ENCODE measurements at places on chromosomes 3 and 15.
A peak's percentile ranks its signal among the peaks of the same experiment; 100 is the strongest.

DNA sequence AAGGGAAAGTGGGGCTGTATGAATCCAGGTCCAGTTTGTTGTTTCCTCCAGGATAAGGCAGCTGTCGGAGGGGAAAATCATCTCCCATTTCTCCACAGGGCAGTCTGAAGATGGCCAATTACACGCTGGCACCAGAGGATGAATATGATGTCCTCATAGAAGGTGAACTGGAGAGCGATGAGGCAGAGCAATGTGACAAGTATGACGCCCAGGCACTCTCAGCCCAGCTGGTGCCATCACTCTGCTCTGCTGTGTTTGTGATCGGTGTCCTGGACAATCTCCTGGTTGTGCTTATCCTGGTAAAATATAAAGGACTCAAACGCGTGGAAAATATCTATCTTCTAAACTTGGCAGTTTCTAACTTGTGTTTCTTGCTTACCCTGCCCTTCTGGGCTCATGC is 911 bp downstream of the CCRL2 start:
- DNase-seq = no peak

DNA sequence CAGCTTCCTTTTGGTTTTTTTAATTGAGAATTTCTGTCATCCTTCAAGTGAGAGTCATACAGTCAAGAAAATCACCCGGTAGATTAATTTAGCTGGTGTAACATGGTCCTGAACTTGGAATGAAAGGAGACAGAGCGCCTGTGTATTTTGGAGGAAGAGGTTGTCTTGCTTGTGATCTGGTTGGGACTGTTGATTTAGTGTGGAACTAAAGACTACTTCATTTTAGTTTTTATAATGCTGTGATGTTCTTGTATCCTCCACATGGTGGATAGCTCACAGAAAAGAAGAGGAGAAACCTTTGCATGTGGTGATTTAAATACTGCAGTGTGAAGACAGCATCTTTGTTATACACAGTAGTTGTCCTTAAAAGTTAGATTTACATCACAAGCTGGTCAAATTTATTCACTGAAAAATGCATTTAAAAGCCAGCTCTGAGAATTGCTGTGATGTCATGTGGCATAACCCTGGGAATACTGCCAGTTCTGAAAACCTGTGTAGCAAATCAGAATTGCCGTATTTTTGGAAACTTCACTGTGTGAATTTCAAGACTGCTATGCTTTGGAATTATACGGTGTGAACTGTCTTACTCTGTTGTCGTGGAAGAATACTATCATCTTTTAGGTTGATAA is 268.5 kb downstream of the PTPRG start:
- no peak for DNase-seq

- no peak for DNase-seq
Measured at GRCh38 chr3:57856675-57857074, 100.6 kb downstream of the SLMAP start.

DNA sequence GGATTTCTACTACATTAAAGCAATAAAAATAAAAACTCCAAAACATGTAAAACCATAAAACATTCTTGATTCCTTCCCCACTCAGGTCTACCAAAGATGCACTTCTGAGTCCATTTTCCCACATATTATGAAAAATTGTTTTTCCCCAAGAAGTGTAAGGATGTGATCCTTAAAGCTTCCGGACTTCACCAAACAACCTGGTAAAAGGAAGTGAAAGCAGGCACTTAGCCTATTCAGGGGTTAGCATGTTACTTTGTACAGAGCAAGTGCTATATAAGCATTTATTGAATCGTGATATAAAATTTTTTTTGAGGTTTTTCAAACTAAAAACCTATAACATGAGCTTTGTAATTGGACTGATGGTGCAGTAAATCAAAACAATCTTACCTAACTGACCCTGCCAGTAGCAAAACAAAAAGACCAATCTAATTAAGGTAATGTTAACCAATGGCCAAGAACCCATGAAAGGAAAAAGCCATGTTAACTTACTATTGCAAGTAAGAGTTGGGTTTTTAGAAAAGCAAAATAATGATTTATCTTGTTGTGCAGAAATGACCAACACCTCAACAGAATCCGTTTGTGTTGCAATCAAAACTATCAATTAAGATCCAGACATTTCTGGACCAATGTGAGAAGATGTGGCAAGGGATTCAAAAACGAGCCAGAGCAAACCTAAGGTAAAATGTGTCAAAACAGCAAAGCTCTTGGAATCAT is 1.8 kb downstream of the SETD2 start:
- no peak for DNase-seq

DNA sequence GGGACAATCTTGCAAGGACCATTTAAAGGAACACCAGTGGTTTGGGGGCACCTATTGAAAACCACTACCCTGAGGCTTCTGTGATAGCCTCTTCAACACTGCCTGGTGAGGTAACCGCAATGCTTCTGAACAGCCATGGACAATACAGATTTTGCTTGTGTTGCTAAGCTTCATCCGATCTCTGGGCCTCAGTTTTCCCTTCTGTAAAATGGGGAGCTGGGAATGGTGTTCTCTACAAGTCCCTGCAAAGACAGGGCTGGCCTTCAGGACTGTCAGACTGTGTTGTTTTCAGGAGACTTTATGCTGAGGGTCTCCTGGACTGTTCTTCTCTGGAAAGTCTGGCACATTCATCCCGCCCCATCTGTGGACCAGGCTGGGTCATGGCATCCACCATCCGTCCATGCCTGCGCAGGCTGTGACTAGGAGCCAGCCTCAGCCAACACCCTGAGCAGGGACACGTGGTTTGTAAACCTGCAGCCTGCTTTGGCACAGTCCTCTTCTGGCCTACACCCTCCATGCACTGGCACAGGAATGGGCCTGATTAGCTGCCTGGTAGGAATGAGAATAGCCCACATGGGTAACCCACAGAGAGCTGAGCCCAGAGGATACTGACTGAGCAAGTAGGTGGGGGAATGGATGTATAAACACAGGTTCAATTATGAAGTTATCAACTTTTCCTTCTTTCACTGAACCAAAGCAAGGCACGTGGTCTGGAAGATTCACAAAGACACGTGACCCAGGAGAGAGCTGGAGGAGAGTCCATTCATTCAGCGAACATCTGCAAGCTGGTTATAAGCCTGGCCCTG is 55.3 kb downstream of the ROPN1B start:
- no peak for DNase-seq

- no peak for DNase-seq
Measured at GRCh38 chr3:109852283-109852682, 514.9 kb upstream of the DPPA4 start.

- no peak for DNase-seq
Measured at GRCh38 chr15:94877833-94878232, 646.5 kb downstream of the MCTP2 start.

GRCh38 chr3:72196377-72196929 is 411.5 kb upstream of the PROK2 start:
- no peak for DNase-seq

- DNase-seq = no peak
Measured at GRCh38 chr15:52180196-52180835, 10.9 kb downstream of the GNB5 start.

DNA sequence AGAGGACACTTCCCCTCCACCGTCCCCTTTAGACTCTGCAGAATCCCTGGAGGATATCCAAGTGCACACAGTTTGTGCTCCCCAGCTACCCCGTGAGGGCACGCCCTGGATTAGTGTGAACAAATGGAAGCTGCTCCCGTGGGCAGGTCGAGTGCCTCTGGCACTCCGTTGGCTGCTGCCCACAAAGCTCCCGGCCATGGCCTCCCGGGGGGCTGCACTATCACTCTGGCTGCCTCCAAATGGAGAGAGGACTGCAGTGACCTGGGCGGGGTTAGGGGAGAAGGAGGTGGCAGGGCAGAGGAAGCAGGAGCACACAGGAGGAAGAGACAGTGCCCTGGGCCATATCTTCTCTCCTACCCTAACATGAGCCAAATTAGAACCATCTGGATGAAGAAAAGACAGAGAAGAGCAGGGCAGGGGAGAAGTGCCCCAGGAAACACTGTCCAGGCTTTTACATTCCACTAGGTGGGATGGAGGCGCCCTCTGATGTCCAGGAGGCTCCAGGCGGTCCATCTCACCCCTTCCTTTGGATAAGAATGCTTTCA is 29.4 kb upstream of the ACAD9 start:
- DNase-seq = no peak

- no peak for DNase-seq
Measured at GRCh38 chr3:133855772-133856171, 39.9 kb downstream of the RAB6B start.

DNA sequence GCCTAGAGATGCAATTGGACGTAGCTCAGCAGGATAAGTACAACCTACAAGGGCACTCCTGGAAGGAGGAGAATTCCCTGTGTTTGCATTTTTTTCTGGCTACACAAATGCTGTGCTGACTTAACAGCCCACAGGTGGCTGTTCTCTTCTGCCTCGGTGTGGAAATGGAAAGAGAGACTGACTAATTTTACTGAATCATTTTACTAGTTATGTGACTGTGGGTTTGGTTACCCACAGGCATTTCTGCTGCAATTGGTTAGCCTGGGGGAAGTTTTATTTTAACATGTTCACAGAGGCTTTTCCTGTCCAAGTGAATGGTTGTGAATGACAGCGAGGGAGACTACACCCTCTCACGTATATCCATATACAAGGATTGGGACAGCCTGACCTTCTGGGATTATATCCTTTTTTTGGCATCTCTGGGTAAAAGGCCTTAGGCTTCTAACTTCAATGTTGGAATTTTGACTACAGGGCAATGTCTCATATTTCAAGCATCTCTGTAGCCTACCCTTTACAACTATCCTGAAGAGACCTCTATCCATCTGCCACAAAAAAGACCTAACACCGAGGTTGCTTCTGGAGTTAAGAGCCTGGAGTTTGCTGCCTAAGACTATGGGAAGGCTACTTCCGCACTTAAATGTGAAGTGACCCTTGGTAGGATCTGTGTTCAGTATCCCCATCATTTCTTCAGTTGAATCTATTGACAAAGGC is 67.2 kb upstream of the TP63 start:
- peak; percentile 2 for DNase-seq

- DNase-seq = no peak
Measured at GRCh38 chr3:134035836-134036235, 6.1 kb upstream of the SLCO2A1 start.

- peak; percentile 23 for DNase-seq
Measured at GRCh38 chr3:106176734-106177133, 307.9 kb upstream of the CBLB start.

DNA sequence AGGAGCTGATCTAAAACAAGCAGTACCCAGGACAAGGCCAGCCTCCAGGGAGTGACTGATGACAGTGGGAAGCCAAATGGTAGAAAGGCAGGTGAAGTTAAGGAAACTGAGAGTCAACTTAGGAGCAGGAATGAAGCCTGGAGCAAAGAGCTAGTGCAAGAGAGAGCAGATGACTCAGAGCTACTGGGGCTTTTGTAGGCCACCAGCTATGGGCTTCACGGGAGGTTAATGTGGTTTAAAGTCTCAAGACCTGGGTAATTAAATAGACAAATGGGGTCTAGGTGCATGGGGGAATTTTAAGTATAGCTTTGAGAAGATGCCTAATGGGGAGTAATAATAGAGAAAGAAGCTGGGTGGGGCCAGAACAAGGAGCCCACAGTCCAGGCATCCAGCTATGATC is 3.1 kb downstream of the CD86 start:
- DNase-seq = no peak

GRCh38 chr3:21839592-21839991 is 88.6 kb upstream of the ZNF385D start:
- DNase-seq = no peak

DNA sequence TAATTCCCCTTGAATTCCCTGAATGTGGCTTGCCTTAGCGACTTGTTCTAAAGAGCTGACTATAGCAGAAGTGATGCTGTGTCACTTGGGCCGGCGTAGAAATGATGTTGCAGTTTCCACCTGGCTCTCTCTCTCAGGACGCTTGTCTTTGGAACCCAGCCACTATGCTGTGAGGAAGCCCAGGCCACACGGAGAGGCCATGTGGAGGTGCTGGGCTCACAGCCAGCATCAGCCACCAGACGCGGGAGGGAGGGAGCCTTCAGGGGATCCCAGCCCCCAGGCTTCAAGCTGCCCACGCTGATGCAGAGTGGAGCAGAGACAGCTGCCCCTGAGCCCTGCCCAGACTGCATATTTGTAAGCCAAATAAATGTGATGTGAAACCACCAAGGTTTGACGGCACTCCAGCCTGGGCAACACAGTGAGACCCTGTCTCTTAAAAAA is 18.6 kb downstream of the RNU5B-1 start:
- no peak for DNase-seq

GRCh38 chr15:52308446-52309153 is 13.0 kb upstream of the MYO5C start:
- DNase-seq = no peak

DNA sequence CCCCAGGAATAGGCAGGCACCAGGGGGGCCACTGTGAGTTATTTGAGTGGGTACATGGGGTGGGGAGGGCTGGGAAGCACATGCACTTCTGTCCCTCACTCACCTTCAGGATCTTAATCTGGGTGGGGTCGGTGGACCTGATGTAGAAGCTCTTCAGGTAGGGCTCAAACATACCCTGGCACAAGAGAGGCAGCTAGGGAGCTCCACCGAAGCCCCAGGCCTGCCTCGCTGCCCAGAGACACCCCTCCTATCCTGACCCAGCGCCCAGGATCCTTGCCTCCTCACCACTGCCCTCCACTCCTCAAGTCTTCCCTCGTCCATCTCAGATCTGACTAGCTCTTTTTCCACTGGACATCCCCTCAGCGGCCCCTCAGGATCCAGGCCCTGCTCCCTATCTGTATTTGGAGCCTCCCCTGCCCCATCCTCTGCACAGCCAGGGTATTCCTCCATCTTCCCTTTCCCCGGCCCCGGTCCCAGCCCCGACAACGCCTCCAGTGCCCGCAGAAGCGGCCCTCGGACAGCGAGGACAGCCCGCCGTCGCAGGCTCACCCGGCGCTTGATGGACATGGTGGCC is 30.0 kb downstream of the AP3B2 start:
- DNase-seq = no peak

DNA sequence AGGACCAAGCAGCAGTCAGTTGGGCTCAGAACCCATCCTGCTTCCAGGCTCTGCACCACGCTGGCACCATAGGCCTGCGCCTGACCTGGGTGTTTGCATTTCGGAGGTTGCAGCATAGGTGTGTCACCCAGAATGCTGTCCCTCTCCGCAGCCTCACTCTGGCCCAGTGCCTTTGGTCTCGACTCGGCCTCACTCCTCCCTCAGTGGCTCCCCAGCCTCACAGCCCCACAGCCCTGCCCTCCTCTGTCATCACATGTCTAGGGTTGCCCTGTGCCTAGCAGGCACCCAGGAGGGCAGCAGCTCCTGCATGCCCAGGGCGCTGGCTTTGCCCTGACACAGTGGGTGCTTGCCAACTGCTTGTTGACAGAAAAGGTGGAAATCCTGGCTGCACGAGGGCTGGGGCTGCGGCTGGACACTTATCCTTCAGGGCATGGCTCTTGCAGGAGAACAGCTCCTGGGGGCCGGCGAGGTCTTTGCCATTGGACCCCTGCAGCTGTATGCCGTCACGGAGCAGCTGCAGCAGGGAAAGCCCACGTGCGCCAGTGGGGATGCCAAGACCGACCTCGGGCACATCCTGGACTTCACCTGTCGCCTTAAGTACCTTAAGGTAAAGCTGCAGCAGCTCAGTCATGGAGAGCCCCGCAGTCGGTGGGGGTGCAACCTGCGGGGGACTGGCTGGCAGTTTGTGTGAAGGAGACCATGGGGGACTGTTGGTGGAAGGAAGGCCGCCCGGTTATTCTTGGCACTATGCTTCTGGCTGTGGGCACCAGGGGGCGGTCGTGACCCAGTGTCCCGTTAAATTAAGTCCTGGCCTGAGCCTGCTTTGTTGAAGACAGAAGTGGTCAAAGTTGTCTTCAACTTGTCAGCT is 16.2 kb downstream of the NISCH start:
- no peak for DNase-seq

- no peak for DNase-seq
Measured at GRCh38 chr3:42851228-42851834, 24.3 kb downstream of the CYP8B1 start.

GRCh38 chr3:182562274-182562673 is 231.0 kb upstream of the ATP11B start:
- DNase-seq = no peak
